ENCODE measurements at places on chromosomes 2 and 18.

- no peak for DNase-seq
Observed at GRCh38 chr18:12441475-12442034, 33.8 kb downstream of the PRELID3A start.

GRCh38 chr2:99899882-99900281, 242.5 kb downstream of the AFF3 start:
- DNase-seq = no peak

DNA sequence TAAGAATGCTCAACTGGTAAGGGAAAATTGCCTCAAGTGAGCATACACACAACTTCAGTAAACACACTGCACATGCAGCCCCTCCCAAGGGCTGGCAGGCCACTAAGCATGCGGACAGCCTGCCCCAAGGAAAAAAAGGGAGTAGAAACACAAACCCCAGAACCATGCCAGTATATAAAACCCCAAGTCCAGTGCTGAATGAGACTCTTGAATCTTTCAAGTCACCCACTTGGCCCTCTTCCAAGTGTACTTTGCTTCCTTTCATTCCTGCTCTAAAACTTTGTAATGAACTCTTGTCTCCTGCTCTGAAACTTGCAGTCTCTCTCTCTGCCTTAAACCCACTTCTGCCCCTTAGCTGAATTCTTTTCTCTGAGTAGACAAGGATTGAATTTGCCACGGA, 736.4 kb downstream of the RNF144A start:
- no peak for DNase-seq

- DNase-seq = no peak
Observed at GRCh38 chr2:100818003-100818605, 1.8 kb upstream of the NPAS2 start.

DNA sequence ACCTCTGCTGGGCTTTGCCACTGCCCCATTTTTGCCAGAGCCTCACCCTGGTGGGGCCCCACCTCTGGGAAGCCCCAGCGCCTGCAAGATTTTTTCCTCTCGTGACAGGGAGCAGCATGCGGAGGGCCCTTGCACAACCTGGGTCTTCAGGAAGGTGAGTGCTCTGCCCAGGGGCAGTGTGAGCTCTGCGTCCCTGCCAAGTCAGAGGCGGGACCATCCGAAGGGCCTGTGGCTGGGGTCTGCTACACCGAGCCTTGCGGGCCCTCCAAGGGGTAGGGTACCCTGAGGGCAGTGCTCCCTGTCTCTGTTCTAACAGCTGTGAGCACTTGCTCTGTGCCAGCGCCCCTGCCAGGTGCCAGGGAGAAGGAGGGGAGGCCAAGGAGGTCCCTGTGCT, 5.8 kb upstream of the ODC1 start:
- DNase-seq = no peak

GRCh38 chr2:75074228-75074627, 115.8 kb downstream of the POLE4 start:
- no peak for DNase-seq

GRCh38 chr18:62183578-62184195, 3.2 kb downstream of the PIGN start:
- no peak for DNase-seq

DNA sequence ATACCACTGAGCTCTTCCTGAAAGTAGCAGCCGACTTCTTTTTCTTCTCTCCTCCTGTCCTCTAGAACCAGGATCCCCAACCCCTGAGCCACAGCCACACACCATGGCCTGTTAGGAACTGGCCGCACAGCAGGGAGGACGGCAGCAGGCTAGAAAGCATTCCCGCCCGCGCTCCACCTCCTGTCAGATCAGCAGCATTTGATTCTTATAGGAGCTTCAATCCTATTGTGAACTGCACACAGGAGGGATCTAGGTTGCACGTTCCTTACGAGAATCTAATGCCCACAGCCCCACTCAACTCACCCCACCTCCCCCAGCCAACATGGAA, 179.1 kb upstream of the SH3BP4 start:
- no peak for DNase-seq

DNA sequence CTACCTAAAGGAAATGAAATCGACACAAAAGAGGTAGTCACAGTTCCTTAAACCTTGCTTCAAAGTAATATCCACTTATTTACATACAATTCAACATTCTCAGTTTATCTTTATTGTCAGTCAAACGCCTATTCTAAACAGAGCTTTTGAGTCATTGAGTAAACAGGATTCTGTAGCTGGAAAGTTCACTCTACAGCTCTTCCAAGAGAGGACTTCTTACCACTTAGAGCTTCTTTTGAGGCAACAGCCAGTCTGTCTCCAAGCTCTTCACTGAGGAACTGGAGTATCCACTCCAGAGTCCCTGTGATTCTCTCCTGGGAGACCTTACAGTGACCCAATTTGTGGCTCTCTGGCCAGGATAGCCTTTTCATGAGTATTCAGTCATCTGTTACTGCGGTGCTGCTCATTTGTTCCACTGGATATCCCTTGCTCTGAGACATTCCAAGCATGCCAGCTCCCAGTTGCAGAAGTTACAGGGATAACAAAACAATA, 210.9 kb upstream of the OSR1 start:
- DNase-seq = no peak

DNA sequence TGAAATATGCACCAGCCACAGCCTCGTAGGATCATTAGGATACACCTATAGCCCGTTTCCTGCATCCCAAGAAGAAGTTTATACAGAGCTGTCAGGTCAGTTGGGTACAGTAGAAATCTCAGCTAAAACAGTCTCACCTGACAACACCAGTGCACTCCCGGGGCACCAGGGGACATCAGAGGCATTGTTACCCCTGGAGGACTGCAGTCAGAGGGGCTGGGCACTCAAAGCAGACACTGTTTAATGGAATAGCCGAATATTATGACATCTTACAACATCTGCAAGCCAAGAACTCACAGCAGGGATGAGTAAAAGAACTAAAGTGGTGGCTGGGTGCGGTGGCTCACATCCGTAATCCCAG, 93.0 kb upstream of the ID2 start:
- no peak for DNase-seq

DNA sequence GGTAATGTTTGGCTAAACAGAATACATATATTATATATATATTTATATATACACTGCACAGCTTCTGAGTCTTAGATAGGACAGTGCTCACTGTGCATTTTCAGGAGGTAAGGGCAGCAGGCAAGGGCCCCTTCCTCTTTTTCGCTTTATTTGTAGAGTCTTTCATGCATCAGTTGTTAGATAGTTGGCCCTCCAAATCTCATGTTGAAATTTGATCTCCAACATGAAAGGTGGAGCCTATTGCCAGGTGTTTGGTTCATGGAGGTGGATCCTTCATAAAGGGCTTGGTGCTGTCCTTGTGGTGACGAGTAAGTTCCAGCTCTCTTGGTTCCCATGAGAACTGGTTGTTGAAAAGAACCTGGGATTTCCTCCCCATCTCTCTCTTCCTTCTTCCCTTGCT, 48.1 kb downstream of the TSN start:
- DNase-seq = no peak

DNA sequence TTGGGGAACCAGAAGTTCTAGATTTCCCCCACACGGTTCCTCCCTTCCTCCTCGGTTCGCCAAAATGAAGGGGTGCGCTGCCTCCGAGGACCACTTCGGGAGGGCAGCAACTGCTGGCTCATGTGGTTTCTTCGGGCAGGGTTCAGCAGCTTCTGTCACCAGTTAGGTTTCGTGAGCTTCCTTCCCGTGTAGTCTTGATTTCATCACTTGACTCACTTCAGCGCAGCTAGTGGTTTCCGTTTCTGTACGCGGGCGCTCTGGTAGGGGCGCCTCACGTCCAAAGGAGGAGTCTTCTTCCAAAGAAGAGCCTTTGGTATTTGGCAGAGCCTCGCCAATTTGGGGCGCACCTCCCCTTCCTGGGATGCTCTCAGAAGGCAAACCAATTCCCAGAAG, 485 bp upstream of the GALNT3 start:
- peak; percentile 30 for DNase-seq

- peak; percentile 12 for DNase-seq
Observed at GRCh38 chr2:219509780-219510511, 4.3 kb upstream of the ASIC4 start.

GRCh38 chr18:2114765-2115164, 456.5 kb downstream of the METTL4 start:
- no peak for DNase-seq

- DNase-seq = no peak
Observed at GRCh38 chr18:47726550-47726949, 203.9 kb downstream of the SMAD2 start.

DNA sequence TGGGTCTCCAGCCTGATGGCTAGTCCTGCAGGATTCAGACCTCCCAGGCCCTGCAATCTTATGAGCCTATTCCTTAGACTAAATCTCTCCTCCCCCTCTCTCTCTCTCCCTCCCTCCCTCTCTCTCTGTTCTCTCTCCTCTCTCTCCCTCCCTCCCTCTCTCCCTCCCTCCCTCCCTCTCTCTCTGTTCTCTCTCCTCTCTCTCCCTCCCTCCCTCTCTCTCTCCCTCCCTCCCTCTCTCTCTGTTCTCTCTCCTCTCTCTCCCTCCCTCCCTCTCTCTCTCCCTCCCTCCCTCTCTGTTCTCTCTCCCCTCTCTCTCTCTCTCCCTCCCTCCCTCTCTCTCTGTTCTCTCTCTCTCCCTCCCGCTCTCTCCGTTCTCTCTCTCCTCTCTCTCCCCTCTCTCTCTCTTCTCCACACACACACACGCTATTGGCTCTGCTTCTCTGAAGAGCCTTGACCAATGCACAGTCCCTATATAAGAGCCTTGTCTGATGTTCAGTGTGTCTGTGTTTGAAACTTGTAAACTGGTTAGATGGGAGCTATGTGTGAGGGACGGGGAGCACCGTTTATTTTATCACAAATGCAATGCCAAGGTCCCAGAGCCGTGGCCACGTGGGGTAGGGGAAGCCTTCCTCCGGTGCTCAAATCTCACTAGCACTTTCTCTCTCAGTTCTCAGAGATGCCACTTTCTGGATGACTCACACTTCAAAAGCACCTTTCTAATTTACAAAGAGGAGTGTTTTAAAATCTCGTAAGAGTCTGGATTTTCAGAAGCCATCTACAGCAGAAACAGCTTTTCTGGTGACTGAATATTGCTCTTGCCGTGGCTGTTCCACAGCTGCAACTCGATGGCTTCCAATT, 9.4 kb upstream of the PRLH start:
- DNase-seq = no peak

GRCh38 chr18:34659579-34660517, 50.2 kb upstream of the DTNA start:
- DNase-seq = no peak

- no peak for DNase-seq
Observed at GRCh38 chr2:41853427-41854191, 194.2 kb upstream of the PKDCC start.

DNA sequence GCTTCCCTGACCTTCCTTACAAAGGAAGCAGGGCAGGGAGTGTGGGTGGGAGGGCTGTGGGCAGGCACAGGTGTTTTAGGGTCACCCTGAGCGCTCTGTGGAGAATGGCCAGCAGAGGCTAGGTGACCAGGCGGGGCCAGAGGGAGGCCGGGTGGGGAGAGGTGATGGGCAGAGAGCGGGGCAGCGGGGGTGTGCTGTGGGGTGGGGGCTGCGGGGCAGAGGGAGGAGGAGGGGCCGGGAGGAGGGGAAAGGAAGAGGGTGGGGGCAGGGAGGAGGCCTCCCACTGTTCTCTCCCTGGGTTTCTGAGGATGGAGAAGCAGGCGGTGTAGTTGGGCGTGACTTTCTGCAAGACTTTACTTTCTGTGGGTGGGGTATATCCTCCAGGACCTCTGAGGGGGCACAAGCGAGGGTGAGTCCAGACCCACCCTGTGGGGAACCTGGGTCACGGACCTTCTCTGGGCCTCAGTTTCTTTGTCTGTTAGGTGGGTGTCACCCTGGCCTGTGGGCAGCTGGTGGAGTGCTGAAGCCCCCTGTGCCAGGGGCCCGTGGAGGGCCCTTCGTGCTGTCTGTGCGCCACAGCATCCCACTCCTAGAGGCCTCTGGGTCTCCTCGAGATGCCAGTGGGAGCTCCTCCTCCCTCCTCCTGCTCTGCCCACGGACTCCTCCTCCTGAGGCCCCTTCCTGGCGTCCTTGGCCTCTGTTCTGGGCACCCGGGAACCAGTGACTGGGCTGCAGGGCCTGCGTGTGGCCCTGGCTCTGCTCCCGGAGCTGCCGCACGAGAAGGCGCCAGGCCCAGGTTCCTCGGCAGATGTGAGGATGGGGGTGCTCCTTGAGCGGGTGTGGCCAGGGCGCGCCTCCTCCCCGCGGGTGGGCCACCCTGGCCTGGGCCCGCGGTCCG, 6.3 kb upstream of the NEU4 start:
- DNase-seq = no peak
